ENCODE measurements at places on chromosomes 12 and 14.

DNA sequence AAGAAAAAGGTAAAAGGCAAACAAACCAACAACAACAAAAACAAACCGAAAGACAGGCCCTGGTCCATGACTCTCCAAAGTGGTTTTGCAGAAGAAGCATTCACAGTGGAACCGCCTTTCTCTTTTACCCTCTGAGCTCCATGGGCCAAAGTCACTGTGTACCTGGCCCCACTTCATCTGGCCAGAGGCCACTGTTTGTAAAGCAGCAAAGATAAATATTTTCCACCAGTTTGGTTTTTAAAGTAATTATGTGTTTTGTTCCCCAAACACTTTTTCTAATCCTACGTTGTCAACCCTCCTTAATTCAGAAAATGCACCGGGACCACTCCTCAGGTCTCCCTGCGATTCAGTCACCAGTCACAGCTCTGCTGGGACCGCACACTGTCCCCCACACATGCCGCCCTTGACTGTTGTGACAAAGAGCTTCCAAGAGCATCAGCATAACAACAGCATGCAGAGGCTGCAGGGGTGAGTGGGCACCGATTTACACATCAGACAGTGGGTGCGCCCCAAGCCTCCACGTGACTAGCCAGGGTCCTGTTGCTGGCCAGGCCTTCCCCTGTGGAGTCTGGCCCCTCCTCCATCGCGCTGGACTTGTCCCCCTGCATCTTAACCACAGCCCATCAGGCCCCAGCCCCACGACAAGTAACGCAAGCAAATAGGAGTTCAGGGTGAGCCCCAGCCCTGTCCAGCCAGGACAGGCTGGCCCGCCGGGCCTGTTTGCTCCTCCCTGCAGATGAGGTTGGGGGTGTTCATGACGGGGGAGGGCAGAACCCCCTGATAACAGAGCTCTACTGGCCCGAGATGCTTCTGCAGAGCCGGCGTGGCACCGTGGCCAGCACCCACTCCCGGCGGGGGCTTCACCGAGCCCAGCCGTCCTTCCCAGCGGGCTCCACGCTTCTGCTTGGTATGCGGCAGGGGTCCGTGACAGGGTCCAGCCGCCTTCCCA is 65.2 kb upstream of the DIO3 start:
- DNase-seq, result no peak

DNA sequence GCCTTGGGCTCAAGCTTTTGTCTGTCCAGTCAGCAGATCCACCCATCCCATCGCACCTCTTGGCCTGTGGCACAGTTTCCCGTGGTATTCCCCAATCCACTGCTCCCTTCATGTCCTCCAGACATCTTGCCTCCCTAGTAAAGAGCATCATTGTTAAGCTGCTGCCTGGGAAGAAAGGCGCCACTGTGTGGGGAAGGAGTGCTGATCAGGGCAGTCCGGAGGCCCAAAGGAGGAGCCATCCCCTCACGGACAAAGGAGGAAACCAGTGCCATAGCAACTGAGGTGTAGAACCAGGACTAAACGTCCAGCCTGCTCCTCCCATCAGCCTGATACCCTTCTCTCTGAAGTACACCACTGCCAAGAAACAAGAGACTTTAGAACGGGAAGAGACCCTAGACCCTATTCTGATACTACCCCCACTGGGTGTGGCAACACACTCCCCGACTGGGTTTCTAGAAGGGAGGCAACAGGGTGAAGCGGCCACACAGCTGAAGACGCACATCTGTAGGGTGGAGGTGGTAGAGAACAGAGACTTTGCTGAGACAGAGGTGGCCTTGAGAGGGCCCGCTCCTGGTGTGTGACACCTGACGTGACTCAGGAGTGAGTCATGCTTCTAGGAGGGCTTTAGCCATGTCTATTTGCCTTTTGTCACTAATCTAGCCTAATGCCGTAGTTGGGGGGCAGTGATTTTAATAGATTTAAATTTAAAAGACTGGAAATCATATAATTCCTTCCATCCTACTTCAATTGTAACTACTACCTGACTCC is 185.0 kb downstream of the DPF3 start:
- no peak for DNase-seq

DNA sequence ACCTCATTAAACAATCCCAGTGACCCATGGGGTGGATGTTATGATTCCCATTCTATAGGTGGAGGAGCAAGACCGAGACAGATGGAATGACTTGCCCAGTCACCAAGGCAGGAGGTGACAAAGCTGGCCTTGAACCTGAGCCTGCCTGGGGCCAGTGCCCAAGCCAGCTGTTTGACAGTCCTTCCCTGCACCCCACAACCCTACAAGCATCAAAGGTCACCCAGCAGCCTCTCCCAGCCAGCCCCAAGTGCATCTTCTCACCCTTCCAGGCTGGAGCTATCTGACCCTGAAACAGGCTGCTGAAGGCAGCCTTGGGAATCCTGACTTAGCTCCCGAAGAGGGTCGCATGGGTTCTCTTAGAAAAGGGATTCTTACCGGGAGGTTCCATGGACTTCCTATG is 20.3 kb downstream of the MMAB start:
- no peak for DNase-seq

- DNase-seq, result no peak
Observed at GRCh38 chr12:74626397-74626796, 88.8 kb downstream of the ATXN7L3B start.

DNA sequence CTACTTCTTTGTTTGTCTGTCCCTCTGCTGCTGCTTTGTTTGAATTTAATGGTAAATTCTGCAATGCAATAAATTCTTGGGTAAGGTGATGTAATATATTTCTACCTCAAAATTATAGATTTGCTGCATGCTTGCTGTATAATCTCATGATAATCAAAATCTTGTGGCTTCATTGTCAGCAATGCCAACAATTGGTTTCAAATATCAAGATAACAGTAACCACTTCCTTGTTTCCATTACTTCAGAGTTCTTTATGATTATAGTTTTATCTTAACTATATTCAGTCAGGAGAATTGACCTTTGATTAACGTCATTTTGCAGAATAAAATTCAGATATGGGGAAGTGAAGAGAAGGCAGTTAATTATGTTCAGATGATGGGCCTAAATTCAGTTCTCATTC is 30.2 kb upstream of the RNU6-8 start:
- no peak for DNase-seq

DNA sequence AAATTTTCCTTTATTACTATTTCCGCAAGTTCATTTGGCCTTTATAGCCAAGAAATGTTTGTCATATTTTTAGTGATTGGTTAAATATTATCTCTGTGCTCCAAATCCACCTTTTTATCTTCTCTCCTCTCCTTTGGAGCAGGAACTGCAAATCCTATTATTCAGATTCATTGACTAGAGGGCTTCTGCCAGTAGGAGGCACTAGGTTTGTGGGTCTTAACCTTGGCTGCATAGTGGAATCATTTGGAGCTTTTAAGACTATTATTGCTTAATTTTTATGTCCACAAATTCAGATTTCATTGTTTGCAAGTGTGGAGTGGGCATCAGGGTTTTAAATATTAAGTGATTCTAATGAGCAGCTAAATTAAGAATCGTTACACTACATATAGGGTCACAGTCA is 75.3 kb upstream of the SYT10 start:
- DNase-seq, result no peak

- DNase-seq, result no peak
Observed at GRCh38 chr14:67722293-67722692, 20.6 kb downstream of the RDH12 start.

- DNase-seq, result peak; percentile 8
Observed at GRCh38 chr12:66916189-66916588, 237.3 kb upstream of the GRIP1 start.

DNA sequence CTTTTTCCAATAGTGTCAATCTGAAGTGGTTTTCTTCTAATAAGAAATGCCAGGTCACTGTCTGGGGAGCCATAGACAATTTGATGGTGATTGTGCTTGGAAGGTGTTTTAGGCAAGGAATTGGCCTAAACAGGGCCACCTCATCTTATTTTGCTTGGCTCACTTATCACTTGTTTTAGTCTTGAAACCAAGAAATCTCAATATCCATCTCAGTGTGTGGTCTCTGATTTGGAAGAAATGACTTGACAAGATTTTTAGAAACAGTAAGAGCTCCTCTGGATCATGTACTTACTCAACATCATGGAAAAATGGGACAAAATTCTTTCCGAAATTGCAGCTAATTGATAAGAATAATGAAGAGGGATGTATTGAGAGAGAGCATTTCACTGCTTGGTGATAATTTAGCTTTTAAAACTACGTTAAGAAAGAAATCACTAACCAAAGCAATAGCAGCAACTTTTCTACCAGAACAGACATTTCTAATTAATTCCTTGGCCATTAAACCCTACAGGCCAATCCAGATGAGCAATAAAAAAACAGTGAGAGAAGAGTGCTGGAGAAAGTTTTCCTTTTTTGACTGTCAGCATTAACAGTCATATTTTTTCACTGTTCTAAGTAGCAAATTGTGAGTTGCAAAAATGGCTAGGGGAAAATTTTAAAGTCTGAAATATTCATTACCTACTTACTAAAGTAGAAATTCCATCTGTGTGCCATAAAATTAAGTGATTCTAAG is 157.3 kb downstream of the AEBP2 start:
- no peak for DNase-seq

GRCh38 chr12:64840119-64840518 is 15.7 kb downstream of the TBC1D30 start:
- no peak for DNase-seq

GRCh38 chr12:92504594-92504981 is 198.2 kb upstream of the PLEKHG7 start:
- no peak for DNase-seq

- DNase-seq, result no peak
Observed at GRCh38 chr12:76303989-76304460, 44.2 kb downstream of the BBS10 start.

DNA sequence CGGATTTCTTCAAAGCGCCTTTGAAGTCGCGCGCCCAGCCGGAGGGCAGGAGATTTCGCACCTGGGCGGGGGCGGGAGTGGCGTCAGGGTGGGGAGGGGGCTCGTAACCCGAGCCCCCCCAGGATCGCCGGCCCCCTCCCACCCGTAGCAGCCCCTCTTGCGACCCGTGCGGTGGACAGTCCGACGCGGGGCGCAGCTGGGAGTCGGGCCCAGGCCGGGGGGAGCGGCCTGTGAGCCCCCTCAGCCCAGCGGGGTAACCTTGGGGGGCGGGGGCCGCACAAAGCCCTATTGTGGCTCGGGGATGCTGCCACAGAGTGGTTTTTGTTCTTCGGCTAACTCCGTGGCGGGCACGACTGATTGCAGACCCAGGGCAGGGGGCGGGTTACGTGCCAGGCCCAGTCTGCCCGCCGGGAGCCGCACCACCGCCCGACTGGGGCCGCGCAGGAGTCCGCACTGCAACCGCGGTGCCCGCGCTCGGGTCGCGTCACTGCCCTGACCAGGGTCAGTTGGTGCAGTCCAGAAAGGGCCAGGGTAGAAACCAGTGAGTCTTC is 4.2 kb upstream of the AAAS start:
- no peak for DNase-seq

DNA sequence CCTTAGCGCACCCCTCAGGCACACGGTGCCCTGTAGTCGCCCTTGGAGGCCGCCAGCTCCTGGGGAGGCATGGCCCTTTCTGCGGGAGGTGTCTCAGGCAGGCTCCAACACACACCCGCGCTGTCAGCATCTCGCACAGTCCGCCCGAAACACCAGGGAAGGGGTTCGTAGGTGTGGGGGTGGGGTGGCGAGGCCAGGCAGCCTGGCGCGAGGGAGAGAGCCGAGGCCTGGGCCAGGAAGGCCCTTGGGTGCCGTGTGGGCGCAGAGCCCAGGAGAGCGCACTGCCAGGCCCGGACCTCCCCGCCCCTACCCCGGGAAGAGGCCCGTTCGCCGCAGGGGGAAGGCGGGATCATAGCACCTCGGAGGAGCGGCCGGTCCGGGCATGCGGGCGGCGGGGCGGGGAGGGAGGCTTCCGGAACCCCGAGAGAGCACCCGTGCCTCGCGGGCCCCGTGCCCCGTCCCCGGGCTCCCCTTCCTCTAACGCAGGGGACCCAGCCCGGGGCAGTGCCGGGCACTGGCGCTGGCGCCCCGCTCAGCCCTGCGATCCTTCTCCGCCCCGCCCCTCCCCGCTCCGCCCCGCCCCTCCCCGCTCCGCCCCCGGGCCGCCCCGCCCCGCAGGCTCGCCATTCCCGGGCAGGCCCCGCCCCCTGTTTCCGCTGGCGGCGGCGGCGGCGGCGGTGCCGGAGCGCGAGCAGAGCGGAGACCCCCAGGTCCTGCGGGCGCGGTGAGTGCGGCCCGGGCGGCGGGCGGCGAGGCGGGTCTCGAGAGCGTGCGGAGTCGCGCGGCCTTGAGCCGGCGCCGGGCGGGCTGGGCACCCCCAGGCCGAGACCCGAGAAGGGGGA is at the start of gene TSPAN9:
Gene TSPAN9 (plus strand): TSS at position 650 of the 842 bp plus-strand sequence. CDS start 123,815 bp downstream, outside the sequence.
- peak; percentile 80 for DNase-seq

DNA sequence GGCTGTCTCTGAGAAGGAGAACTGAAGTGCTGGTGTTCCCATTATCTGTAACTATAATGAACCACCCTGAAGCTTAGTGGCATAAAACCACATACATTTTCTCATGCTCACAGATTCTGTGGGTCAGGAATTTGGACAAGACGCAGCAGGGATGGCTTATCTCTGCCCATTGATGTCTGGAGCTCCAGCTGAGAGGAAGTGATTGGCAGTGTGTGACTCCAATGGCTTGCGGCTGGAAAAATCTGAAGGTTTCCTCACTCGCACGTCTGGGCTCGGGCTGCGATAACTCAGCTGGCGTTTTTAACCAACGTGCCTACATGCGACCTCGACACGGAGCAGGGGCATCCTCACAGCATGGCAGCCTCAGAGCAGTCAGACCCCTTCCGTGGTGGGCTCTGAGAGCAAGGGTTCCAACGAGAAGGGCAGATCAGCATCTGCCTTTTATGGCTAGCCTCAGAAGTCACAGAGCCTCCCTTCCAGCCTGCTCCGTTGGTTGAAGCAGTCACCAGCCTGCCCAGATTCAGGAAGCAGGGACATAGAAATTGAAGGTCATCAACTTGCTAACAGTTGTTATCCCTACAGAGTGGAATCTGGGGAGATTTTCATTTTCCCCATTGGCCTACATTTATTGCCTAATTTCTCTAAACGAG is 143.3 kb upstream of the BCL2L14 start:
- no peak for DNase-seq

DNA sequence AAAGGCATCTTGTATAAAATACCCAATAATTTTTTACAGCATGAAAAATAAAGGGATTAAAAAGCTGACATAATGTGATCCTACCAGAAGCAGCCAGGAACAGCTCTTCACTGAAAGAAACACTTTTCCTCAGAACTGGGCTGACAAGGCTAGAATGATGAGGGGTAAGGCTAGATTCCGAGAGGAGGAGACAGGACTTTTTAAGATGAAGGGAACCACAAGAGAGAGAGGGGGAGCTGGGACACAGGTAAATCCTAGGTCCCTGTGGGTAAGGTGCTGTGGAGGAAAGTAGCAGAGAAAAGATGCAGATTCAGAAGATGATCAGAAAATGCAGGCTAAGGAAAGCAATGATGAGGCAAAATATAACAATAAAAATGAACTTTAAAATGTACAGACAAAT is 29.5 kb downstream of the C2CD5 start:
- DNase-seq, result no peak

DNA sequence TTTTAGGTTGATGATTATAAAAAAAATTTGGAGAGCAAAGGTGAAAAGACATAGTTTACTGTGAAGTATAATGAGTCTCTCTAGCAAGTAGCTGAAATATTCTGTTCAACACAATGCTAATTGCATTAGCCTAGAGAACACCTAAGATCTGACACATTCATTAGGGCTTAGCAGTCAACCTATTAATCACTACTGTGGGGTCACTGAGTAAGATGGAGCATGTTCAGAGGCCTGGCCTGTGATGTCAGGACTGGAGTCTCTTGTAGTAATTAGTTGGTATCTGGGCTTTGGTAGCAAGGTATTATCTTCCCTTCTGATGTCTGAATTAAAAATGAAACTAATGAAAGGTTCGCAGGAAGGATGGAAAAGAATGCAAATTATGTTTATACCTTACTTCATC is 112.7 kb downstream of the SLC16A7 start:
- DNase-seq, result peak; percentile 35

Measured in NCI-H2171 (cell line).